Eye (tissue), 1 donor: ENCODE measurements at places on chromosomes 5 and 9.

GRCh38 chr9:4073371-4073770 lies 226.5 kb downstream of the GLIS3 start:
- no peak for DNase-seq

DNA sequence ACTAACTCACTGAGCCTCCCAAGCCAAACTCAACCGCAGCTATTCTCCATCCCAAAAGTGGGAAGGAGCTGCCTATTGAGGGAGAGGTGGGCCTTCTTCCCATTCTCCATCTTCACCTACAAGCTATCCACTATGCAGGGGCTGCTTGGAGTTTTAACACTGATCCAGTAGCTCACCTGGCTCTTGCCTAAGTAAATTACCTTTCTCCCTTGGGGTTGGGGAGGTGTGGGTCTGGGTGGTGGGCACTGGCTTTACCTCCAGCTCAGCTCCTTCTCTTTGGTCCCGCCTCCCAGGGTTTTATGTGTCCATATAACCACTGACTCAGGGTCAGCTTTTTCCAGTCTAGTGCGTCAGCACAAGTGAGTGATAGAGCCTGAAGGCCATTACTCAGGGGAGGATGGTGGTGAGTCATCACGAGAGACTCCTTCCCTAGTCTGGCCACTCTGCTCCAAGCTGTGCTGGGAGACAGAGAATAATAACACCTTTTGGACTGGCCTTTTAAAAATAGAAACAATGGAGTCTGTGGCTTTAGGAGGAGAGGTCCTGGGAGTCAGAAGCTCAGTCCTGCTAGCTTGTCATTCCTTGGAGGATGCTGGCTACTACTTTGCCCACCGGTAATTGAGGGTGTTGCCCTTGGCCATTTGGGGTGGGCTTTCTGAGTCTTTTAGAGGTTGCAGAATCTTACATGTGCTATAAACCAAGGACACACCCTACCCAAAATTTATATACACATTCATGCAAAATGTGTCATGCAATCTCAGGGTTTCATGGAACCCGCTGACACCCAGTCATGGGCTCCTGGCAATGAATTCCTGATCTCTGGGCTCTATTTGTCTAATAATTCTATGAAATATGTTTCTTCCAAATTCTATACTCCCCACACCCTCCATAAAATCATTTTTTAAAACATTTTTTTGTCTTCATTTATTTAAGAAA lies 35.6 kb upstream of the ATP6V1G1 start:
- DNase-seq: peak; percentile 60

- no peak for DNase-seq
Measured at GRCh38 chr5:67208403-67208802, 11.8 kb upstream of the CD180 start.

- DNase-seq: no peak
Measured at GRCh38 chr5:50814556-50814955, 148.1 kb downstream of the PARP8 start.

- no peak for DNase-seq
Measured at GRCh38 chr5:81154725-81155124, 78.4 kb upstream of the CKMT2 start.

- peak; percentile 66 for DNase-seq
Measured at GRCh38 chr9:109411798-109412352, 86.2 kb downstream of the PTPN3 start.

- DNase-seq: no peak
Measured at GRCh38 chr9:99555792-99556191, 265.9 kb upstream of the NR4A3 start.

GRCh38 chr5:133753856-133754255 lies 141.5 kb upstream of the FSTL4 start:
- DNase-seq: no peak

DNA sequence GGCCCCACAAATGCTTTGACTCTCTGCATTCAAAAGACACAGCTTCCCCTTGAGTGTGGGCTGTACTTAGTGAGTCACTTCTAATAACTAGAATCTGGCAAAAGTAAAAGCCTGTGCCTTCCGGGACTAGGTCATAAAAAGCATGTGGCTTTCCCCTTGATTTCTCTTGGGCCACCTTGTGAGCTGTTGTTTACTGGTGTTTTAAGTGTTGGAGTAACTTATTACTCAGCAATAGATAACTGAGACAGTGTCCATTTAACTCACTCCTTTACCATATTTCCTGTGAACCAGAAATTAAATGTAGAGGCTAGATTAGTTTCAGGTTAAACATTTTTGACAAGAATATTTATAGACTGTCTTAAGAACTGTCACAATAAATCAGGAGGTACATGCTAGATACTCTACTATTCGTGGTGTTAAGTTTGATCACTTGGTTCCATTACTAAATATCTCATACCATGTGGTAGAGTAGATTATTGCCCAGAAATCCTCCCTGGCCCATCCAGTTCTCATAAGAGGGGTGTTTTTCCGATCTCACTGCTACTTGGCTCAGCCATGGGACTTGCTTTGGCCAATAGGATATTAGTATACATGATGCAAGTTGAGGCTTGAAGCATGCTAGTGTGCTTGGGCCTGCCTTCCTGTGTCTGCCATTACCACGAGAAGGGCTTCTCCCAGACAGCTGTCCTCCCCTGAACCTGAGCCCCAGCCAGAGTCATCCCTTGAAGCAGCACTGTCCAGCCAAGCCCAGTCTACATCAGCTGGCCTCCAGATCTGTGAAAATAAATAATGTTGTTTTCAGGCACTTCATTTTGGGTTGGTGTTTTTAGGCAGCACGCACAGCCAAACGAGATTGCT lies 10.4 kb upstream of the CMBL start:
- DNase-seq: no peak

DNA sequence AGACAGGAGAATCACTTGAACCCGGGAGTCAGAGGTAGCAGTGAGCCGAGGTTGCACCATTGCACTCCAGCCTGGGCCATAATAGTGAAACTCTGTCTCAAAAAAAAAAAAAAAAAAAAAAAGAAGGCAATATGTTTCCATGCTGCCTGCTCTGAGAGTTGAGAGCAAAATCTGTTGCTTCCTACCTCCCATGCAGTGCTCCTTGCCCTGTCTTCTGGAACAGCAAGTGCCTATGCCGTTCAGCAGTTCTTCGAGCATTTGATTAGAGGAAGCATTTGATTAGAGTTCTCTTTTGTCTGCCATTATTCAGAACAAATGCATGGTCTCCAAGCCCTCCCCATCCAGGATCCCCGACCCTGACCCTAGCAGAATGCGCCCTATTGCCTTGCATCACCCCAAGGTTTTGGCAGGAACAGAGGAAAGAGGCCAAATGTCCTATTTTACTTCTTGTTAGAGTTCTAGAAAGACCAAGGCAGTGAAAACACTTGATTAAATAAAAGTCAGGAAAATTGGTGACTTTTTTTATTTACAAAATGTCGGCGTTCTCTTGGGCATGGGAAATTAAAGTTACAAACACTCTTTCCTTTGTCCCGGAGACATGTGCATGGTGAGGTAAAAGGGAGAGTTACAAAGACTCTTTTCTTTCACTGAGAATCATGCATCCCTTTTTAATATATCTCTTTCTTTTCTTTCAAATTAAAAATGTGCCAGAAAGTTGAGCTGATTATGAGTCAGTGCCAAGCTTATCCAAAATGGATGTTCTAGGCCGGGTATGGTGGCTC lies 27.8 kb upstream of the FSD1L start:
- DNase-seq: no peak

DNA sequence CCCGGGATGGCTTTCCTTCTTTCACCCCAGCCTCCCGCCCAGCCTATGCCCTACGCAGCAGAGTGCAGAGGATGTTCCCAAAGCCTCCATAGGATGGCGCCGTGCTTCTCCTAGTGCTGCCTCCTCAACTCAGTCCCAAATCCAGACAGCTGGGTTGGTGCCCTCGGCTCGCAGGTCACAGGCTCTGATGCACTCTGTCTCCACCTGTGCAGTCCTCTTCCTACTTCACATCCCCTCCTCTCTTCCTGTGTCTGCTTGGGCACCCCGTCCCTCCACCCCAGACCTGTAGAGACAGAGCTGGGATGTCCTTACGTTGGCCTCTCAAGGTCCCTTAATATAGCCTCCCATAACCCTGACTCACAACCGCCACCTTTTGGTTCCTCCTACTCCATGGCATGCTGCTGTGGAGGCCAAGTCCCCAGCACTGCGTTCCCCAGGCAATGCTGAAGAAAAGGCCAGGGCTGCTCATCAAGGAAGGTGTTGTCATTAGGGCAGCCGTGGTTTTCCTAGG lies 314.4 kb downstream of the GADD45G start:
- no peak for DNase-seq
